ENCODE measurements at places on chromosomes 12 and 14.

DNA sequence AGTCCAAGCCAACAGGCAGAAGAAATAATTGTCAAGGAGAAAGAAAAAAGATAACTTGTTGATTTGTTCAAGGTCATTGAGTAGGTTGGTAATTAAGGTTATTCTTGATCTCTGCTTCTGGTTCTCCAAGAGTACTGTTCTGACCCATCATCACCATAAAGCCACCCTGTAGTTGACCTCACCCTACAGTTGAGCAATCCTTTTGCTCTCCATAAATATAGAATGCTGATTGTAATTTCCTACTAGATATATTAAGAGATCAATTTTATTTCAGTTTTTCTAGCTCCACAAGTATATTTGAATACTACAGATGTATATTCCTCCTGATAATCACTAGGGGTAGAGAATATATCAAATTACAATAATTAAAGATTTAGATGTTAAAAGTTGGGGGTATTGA lies 350.5 kb upstream of the PDE3A start:
- no peak for DNase-seq

DNA sequence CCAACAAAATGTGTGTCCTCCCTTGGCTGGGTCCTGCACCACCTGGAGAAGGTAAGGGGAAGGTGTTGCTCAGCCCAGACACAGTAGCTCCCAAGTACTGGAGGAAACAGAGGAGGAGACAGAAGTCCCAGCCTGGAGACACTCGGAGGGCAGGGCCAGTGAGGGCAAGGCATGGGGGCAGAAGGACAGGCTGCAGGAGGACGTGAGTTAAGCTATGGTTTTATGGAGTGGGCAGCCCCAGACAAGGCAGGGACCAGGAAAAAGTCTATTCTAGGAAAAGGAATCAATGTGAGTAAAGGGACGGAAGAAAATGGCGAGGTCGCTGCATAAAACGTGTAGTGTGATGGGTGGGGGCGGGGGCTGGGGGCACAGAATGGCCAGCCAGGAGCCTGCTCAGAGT lies 210.1 kb upstream of the DIO3 start:
- DNase-seq, result no peak

GRCh38 chr14:80954687-80955299 lies 628 bp upstream of the TSHR start:
- DNase-seq, result peak; percentile 30

GRCh38 chr14:94480809-94481208 lies 4.8 kb upstream of the SERPINA9 start:
- no peak for DNase-seq

DNA sequence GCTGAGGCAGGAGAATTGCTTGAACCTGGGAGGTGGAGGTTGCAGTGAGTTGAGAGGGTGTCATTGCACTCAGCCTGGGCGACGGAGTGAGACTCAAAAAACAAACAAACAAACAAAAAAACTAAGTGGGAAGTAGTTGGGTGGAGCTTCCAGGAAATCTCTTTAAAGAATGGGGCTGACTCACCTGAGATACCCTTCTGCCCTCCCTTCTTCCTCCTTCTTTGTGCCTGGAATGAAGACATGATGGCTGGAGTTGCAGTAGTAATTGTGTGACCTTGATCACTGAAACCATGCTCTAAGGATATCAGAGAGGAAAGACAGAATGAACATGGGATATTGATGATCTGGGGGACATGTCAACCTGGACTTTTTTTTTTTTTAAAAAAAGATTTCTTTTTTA lies 87.6 kb upstream of the MED13L start:
- DNase-seq, result no peak

GRCh38 chr12:132500142-132500855 lies 10.3 kb downstream of the FBRSL1 start:
- no peak for DNase-seq

DNA sequence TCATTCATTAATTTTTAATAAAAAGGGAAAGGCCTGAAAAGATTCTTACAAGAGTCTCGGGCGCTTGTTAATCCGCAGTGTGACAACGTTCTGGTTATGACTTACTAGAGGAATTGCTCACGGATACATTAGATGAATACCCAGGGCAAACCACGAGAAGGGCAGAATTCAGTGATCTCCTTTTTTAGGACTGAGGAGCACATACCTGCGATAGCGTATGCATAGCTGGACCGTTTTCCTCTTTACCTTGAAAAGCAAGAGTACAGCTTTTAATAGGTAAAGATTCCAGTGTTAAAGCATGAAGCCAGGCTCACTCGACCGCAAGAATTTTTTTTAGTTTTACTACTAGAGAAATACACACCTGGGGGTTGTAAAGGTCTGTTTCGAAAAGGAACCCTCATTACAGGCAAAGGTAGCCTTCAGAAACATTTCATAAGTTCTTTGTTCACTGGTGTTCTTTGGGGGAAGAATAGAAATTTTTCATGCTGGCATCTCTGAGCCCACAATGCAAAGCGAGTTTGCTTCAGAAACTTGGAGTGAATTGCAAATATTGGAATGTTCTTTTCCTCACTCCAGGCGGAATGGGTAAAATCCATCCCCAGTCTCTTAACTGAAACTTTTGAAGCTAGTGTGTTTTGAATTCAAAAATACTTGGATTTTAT lies 953 bp downstream of the MAPK1IP1L start:
- DNase-seq, result no peak

GRCh38 chr12:115423546-115423987 lies 739.6 kb upstream of the TBX3 start:
- no peak for DNase-seq

DNA sequence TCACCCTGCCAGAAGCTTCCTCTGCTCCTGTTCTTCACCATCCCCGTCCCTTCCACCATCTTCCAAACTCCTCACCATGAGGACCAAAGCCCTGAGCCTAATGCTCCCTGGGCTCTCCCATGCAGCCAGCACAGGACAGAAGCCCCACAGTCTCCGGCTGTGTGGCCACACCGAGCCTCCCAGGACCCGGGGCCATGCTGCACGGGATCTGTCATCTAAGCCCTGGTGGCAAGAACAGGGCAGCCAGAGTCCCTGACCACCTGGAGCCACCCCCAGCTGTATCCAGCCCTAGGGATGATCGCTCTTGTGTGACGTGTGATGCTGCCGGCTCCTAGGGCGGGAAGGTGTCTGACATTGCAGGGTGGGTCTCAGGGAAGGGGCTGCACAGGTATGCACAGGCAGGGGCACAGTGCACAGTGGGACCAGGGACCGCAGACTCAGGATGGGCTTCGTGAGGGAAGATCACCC lies 8.1 kb downstream of the TMEM179 start:
- no peak for DNase-seq

DNA sequence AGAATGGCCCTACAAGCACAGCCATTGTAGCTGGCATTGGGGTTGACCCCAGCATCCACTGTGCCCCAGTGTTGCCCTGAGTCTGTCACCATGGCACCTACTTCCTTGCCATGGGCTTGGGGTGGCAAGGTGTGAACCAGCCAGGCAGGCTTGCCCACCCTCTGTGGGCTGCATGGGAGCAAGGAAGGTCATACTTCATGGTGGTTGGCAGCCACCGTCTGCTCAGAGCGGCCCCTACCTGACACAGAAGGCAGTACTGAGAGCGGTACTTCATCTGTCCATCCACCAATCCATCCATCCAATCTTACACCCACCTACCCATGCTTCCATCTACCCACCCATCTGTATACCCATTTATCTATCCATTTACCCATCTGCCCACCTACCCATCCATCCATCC lies 160.1 kb downstream of the KIF26A start:
- DNase-seq, result no peak

DNA sequence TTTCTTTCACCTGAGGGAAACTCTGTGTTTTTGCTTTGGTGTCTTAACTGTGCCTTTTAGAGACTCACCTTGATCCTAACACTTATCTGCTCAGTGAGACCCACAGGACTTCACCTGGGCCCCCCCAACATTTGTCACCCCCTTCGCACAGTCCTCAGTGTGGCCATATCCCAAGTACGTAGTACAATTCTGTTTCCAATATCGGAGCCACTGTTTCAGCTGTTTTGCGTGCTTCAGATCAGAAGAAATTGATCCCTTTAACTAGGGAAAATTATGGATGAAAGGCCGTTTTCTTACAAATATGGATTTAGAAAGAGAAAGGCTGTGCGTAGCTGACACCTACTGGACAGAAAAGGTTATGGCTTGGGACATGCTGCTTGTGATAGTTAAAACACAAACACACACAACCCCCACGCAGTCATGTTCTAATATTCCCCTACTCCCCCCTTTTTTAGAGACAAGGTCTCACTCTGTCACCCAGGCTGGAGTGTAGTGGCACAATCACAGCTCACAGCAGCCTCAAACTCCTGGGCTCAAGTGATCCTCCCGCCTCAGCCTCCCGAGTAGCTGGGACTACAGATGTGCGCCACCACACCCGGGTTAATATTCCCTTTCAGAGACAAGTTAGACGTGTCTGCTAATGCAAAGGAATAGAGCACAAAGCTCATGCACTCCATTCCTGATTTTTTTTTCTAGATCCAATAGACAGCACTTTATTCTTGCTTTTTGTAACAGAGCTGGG lies 3.6 kb upstream of the SLC7A8 start:
- DNase-seq, result no peak

DNA sequence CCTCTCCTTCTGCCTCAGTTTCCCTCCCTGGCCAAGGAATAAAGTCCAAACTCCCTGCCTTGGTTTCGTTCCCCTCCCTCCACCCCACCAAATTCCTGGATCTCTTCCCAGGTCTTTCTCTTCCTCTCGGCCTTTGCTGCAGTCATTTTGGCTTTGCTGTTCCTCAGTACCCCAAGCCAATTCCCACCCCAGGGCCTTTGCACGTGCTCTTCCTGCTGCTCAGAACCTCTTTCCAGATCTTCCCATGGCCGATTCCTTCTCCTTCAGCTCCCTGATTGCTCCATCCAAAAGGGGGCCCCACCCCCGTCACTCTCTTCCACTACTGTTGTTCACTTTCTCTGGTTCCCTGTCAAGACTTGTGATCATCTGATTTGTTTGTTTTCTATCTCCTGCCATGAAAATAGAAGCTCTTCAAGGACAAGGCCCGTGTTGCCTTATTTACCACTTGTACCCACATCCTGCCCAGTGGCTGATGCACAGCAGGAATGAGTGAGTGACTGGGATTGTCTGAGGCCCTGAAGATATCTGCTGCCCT lies 3.1 kb downstream of the HNF1A start:
- DNase-seq, result no peak

- no peak for DNase-seq
These were observed 281.9 kb upstream of the SYT10 start for GRCh38 chr12:33721561-33721960.

- DNase-seq, result no peak
These were observed 8.9 kb upstream of the FOXN3 start for GRCh38 chr14:89425931-89426330.

DNA sequence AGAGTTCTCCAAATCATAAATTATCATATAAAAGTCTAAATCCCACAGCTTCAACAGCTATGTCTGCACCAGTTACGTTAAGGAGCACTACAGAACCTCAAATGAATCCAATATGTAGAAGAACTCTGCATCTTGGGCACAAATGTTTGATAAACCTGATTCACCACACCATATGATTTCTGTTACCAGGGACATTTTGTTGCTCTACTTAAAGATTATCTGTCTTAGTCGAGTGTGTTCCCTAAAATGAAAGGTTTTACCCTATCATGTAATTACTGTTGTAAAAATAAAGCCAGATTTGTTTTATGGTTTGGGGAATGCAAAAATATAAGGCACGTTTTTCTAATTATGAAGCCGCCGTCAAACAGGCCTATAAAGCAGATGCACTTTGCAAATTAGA lies 363.1 kb downstream of the EGLN3 start:
- DNase-seq, result no peak

DNA sequence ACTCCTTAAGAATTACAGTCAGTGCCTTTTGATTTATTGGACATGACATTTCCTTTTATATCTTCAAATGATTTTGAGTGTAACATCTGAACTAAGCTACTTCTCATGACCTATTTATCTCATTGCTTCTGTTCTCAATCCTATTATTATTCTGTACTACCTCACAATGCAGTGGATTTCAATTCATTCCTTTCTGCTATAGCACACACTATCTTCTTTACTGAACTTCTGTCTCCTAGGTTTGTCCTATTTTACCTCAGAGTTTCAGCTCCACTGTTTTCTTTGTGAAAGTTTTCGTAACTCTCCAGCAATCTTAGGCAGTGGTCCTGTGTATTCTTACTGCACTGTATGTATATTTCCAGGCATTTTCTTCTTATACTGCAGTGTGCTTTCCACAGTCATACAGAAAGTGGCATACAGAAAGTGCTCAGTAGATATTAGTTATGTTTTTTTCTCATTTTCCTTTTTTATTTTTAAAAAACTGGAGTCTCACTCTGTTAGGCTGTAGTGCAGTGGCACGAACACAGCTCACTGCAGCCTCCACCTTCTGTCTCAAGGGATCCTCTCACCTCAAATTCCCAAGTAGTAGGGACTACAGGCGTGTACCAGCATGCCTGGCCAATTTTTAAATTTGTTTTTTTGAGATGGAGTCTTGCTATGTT lies 368.6 kb upstream of the RGS6 start:
- DNase-seq, result no peak

DNA sequence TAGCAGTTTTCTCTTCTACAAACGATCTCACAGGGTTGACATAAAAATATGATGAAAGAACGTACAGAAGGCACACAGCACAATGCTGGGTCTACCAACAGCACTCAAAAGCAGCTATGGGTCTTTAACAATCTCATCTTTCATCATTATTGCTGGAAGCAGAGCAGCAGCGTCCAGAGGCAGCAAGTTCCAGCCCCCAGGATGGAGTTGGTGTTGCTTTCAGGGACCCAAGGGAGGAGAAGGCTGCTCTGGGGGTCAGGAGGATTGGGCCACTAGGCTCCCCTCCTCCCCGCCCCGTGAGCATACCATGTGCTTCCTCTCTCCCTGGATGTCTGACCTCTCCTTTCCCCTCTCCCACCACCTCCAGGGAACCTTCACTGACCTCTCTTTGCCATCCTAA lies 13.3 kb downstream of the KCTD10 start:
- no peak for DNase-seq

DNA sequence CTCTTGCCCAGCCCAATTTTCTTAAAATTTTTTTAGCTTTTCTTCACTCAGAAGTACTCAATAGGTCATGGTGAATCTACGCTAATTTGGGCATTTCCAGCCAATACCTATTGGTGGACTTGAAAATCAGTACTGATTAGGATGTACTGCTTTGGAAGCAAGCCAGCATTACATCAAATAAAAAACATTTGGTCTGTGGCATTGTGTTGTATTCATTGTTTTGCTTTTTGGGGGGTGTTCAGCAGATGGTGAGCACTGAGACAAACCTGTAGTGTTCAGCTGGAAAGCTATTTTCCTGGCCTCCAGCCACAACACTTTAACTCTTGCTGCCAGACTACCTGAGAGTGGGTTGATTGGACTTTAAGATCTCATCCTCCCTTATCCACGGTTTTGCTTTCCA lies 4.0 kb downstream of the MAPKAPK5 start:
- no peak for DNase-seq

GRCh38 chr14:85572845-85573244 lies 42.9 kb downstream of the FLRT2 start:
- DNase-seq, result no peak

DNA sequence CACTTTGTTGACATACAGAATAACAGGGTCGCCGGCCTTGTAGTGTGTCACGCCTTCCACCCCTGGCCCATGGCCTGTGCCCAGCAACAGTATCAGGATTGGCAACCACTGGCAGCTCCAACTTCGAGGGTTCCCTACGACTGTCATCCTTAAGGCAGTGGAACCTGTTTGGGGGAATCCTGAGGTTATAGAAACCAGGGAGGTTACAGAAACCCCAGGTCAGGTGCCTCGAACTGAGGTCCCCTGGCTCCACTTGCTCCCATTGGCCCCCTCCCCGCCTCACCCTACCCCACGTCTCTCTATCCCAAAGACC lies 412 bp downstream of the TM9SF1 start:
- DNase-seq, result no peak

All from activated naive CD4-positive, alpha-beta T cell (primary cell).